ENCODE measurements at places on chromosomes 16 and 17.

DNA sequence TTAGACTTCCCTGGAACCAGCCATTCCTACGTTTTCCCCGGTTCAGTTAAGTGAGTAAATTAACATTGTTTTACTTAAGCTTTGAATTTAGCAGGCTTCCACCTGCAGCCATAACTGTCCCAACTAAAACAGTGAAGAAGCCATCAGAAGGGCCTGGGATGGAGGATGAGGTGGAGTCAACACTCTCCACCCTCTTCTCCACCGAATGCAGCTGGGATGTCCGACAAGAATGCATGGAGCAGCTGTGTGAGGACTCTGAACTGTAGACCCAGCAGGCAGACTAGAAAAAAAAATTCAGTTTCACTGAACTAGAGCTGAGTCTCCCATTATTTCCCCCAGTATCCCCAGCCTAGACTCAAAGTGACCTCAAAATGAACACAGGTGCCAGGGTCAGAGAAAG, 114.8 kb downstream of the C16orf95 start:
- no peaks in the 10 kb centered on the region for H3K36me3 ChIP-seq
- H3K4me1 ChIP-seq, result peaks cover 6% of the 10 kb centered on the region
- no peak overlapping the region for H3K4me3 ChIP-seq

DNA sequence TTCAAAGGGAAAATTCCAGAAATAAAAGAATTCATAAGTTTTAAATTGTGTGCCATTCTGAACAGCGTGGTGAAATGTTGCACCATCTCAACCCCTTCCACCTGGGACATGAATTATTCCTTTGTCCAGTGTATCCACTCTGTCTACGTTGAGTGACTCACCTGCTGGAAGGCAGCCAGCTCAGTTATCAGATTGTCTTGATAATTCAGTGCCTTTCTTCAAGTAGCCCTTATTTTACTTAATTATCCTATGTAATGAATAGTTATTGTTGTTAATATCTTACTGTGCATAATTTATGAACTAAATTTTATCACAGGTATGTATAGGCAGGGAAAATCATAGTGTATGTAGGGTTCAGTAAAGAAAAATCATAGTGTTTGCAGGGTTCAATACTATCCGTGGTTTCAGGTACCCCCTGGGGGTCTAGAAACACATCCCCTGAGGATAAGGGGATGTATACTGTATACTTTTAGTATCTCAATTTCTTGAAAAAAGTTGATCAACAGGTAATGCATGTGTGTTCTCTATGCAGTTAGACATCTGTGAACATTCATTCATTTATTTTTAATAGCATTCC, 7.7 kb upstream of the PCTP start:
- no peaks in the 10 kb centered on the region for H3K36me3 ChIP-seq
- no peaks in the 10 kb centered on the region for H3K27me3 ChIP-seq
- no peak overlapping the region for H3K4me3 ChIP-seq
- no peak for DNase-seq

DNA sequence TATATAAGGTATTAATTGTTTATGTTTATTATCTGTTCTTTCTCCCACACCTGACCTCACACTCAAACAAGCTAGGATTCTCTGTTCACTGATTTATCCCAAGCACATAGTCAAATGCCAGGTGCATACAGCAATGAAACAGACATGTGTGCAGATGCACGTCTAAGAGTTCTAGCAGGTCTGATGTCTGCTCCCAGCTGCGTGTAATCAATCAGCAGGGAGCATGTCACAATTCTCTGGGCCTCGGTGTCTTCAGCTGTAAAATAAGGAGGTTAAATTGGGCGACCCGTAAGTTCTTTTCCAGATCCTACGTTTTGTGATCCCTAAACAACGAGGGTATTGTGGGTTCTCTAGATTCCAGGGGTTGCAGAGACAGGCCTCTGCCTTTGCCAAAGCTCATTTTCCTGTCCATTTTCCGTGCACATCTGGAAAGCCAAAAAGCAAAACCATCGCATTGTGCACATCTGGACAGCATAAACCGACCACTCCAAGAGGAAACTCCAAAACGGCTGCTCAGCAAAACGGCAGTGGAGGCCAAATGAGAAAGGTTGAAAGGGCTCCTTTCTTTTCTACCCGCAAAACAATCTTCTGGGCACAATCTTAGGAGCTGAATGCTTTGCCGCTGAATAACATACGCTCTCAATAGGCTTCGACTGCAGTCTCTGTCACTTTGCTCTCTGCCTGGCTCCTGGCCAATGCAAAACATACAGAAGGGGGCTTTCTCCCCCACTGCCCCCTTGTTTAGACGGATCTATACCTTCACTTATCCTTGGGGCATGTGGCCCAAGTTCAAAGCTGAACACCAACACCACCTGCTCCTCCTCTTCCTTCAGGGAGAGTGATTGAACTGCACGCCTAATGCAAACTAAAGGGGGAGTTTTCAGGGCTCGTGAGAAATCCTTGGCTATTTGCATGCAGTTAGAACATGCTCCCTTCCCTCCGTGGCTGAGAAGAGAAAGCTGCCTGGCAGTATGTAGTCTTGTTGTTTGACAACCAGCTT, 426.3 kb downstream of the SLC39A11 start:
- no peaks in the 10 kb centered on the region for H3K36me3 ChIP-seq
- no peak for DNase-seq
- H3K27ac ChIP-seq, result no peak overlapping the region

DNA sequence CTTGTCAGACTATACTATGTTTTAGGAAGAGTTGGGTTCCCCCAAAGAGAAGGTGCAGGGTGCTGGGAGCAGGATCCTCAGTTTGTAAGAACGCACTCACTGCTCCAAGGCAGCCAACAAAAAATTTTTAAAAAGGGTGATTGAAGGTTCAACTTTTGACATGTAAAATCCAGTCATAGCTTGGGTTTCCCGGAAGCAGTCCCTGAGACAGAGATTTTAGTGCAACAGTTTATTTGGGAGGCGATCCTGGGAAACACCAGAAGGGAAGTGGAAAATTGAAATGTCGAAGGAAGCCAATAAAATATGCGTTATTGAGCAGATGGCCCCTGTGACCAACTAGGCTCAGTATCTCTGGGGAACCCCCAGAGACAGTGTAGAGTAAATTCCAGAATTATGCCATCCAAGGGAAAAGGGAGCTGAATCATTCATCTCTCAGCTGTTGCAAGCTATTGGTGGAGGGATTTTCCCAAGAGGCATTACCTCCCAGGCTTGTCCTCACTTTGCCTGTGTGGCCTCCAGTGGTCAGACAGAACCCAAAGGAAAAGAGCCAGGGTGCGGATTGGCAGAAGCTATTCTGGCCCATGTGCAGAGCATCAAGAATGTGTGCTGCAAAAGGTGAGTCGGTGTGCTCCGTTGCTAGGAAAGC, 72.9 kb downstream of the HS3ST3B1 start:
- no peak overlapping the region for H3K4me3 ChIP-seq
- no peaks in the 10 kb centered on the region for H3K36me3 ChIP-seq
- H3K27ac ChIP-seq, result no peak overlapping the region
- no peaks in the 10 kb centered on the region for H3K27me3 ChIP-seq

GRCh38 chr17:12282056-12282455, 261.4 kb downstream of the MAP2K4 start:
- no peaks in the 10 kb centered on the region for H3K4me1 ChIP-seq
- no peaks in the 10 kb centered on the region for H3K36me3 ChIP-seq
- H3K27ac ChIP-seq, result no peak overlapping the region
- no peak overlapping the region for H3K4me3 ChIP-seq
- DNase-seq, result no peak
- H3K27me3 ChIP-seq, result no peaks in the 10 kb centered on the region

- H3K27me3 ChIP-seq, result no peaks in the 10 kb centered on the region
- no peak for DNase-seq
- no peaks in the 10 kb centered on the region for H3K4me1 ChIP-seq
- H3K4me3 ChIP-seq, result no peak overlapping the region
- H3K36me3 ChIP-seq, result no peaks in the 10 kb centered on the region
These were observed 59.1 kb downstream of the NOG start for GRCh38 chr17:56652628-56653027.

DNA sequence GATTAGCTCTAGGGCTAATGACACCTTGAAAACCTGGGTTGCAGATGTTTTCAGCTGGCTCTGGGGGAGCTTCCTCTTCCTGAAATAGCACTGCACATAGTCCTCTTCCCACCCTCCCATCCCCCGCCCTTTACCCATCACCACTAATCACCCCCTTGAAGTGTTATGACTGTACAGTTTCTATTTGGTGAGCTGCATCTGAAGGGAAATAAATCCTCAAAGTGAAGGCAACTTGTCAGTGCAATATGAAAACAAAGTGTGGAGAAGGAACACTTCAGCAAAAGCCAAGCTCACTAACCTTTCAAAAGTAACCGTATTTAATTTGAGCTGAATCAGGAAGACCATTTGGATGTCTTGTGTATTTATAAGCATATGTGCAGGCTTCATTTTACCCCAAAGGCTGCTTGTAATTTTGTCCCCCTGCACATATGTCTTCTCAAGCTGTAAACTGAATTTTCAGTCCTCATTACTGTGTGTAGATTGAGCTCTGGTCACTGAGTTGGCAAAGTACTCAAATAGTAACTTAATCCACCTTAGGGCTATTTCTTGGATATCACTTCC, 44.1 kb upstream of the CA10 start:
- H3K4me1 ChIP-seq, result no peaks in the 10 kb centered on the region
- no peaks in the 10 kb centered on the region for H3K36me3 ChIP-seq
- H3K27ac ChIP-seq, result no peak overlapping the region
- no peaks in the 10 kb centered on the region for H3K27me3 ChIP-seq
- H3K4me3 ChIP-seq, result no peak overlapping the region

DNA sequence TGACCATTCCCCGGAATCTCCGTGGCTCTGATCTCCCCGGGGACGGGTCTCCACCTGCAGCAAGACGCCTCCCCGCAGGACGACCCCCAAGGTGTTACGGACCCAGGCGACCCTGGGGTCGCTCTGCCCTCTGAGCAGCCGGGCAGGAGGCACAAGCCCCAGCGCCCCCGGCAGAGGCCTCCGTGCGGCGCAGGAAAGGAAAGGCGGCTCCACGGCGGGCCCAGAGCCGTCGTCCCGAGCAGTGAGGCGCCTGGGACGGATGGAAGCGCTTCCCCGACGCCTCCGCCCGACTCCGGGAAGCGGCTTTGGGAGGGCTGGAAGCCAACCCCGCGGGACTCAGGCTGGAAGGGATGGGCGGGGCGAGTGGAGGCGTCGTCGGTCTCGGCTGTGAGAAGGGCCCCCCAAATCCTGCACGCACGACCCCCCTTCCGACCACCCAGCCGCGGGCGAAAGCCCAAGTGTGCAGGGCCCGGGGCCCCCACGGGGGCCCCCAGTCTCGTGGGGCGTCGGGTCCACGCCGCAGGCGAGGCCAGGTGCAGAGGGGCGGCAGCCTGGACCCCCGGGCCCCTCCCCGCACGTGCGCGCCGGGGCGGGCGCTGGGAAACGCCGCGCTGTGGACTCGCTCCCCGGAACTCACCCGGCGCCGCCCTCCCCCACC, 32.7 kb upstream of the RPH3AL start:
- H3K27me3 ChIP-seq, result no peaks in the 10 kb centered on the region
- DNase-seq, result no peak
- peak overlapping the region; percentile 60 for H3K4me3 ChIP-seq
- H3K4me1 ChIP-seq, result peaks cover 5% of the 10 kb centered on the region

GRCh38 chr17:68141050-68141449, 105.5 kb downstream of the KPNA2 start:
- no peak for DNase-seq
- H3K4me3 ChIP-seq, result no peak overlapping the region
- H3K27ac ChIP-seq, result no peak overlapping the region
- no peaks in the 10 kb centered on the region for H3K27me3 ChIP-seq

DNA sequence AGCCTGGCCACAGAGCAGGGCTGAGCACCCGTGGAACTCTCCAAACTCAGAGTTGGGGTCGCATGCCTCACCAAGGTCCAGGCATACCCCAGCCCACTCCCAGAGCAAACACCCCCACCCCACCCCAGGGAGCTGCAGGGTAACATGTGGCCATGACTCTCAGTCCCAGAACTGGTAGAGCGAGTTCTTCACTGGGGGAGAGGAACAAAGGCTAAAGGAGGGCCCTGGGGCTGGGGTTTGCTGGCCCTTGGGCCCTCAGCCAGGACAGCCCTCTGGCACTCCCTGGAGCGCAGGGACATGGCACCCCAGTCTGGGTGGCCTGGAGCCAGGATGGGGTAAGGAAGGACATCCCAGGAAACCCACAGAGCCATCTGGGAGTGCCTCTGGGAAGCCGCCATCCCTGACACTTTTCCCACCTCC, 4.2 kb downstream of the HID1 start:
- H3K4me3 ChIP-seq, result no peak overlapping the region
- no peaks in the 10 kb centered on the region for H3K36me3 ChIP-seq
- H3K4me1 ChIP-seq, result peaks cover 13% of the 10 kb centered on the region
- no peak overlapping the region for H3K27ac ChIP-seq
- H3K27me3 ChIP-seq, result no peaks in the 10 kb centered on the region
- no peak for DNase-seq

DNA sequence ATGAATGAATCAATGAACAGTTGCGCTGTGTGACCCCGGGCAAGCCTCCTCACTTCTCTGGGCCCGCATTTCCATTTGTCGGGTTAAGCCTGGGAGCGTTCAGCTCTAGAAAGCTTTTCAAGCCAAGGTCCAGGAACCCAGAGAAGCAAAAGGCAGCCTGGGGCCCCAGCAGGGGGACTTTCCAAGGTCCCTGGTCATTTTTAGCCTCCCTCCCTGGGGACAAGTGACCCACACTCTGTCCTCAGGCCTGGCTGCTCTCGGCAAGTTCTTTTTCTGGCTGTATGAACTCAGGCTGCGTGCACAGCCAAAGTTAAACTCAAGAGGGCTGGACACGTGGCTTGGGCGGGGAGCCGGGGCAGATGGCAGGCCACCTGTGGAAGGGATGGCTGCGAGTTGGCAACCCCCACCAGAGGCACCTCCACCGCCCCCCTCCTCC, 41.4 kb upstream of the CIBAR2 start:
- peaks cover 20% of the 10 kb centered on the region for H3K4me1 ChIP-seq
- no peak overlapping the region for H3K4me3 ChIP-seq
- H3K27me3 ChIP-seq, result no peaks in the 10 kb centered on the region
- H3K36me3 ChIP-seq, result no peaks in the 10 kb centered on the region
- no peak overlapping the region for H3K27ac ChIP-seq
- DNase-seq, result no peak

GRCh38 chr17:36934692-36935630, 2.3 kb upstream of the LHX1 start:
- H3K27ac ChIP-seq, result no peak overlapping the region
- DNase-seq, result no peak
- peaks cover 27% of the 10 kb centered on the region for H3K27me3 ChIP-seq
- H3K4me3 ChIP-seq, result no peak overlapping the region

- H3K27me3 ChIP-seq, result no peaks in the 10 kb centered on the region
- H3K4me3 ChIP-seq, result no peak overlapping the region
- no peaks in the 10 kb centered on the region for H3K36me3 ChIP-seq
- no peak overlapping the region for H3K27ac ChIP-seq
- H3K4me1 ChIP-seq, result no peaks in the 10 kb centered on the region
These were observed 372.7 kb downstream of the SLC39A11 start for GRCh38 chr17:72719578-72720493.

- no peak overlapping the region for H3K27ac ChIP-seq
- H3K4me3 ChIP-seq, result no peak overlapping the region
- peak; percentile 1 for DNase-seq
- H3K27me3 ChIP-seq, result no peaks in the 10 kb centered on the region
- no peaks in the 10 kb centered on the region for H3K36me3 ChIP-seq
- H3K4me1 ChIP-seq, result peaks cover 21% of the 10 kb centered on the region
These were observed 89.2 kb downstream of the SPECC1 start for GRCh38 chr17:20098314-20098713.
